Daoy (cell line): ENCODE measurements at places on chromosomes 7 and 10.
A peak's percentile ranks its signal among the peaks of the same experiment; 100 is the strongest.

DNA sequence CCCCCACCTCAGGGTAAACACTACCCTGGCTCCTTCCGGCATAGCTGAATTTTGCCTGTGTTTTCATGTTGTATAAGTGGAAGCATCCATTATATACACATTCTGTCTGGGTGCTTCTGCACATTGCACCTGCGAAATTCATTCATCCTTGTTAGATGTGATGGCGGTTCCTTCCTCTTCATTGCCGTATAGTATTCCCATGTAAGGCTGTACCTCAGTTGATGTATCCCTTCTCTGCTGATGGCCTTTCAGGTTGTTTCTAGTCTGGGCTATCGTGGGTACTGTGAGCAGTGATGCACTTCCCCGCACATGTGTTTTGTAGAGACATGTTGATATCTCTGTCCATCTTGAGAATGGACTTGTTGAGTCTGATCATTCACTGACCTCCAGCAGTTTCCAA, 28.9 kb downstream of the ELFN1 start:
- no peak for DNase-seq

DNA sequence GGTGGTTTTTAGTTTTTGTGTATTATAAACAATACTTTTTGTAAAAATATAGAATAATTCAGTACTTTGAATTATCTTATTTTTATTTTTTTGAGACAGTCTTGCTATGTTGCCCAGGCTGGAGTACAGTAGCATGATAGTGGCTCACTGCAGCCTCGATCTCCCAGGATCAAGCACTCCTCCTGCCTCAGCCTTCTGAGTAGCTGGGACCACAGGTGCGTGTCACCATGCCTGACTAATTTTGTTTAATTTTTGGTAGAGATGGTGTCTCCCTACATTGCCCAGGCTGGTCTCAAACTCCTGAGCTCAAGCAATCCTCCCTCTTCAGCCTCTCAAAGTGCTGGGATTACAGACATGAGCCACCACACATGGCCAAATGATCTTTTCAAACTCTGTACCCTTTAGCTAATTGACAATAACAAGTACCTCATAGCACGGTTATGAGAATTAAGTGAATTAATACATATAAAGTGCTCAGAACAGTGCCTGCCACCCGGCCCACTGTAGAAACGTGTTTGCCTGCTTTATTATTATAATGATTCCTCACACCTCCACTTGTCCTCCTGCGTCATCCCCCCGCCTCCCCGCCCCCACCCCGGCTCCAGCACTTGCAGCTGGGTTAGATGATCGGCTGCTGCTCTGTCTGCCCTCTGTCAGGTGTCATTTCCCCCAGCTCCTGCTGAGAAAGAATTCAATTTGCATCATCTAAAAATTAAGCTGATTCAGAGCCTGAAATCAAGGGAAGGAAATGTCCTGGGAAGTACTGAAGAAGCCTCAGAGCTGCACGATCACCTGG, 53.6 kb upstream of the NRF1 start:
- DNase-seq, result no peak

DNA sequence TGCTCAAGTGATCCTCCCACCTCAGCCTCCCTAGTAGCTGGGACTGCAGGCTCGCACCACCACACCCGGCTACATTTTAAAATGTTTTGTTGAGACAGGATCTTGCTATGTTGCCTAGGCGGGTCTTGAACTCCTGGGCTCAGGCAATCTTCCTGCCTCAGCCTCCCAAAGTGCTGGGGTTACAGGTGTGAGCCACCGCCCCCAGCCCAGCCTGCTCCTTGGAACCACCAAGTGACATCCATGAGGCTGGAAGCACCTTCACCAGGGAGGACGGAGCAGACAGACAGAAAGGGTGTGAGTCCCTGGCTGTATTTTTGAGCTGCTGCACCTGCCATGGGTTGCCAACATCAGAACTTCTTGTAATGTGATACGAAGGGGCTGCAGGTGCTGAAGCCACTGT, 62.3 kb upstream of the UBE3C start:
- DNase-seq, result no peak

DNA sequence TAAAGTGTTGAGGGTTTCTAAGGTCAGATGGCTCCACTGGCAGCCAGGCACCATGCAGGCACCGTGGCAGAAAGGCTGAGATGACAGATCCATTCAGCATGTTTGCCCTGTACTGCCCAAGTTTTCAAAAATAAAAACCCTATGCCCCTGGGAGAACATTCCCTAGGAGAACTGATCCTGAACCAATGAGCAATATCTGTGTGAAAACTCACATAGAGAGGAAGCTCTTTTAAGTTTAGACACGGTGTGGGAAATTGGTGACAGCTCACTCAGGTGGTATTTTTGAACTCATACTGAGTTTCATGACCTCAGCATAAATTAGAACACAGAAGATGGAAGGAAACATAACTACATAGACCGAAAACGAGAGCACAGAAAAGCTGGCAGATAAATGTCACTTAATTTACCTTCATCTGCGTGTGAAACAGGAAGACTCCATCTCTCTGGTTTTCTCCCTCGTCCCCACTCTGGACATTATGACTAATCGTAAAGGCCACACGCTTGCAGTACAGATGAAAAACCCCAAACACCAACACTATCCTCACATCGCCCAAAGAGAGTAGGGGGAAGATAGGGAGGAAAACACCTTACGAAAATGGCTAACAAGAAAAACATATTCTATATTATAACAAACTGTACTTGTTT, 127.8 kb downstream of the ICA1 start:
- peak; percentile 54 for DNase-seq

- peak; percentile 42 for DNase-seq
These were observed 814 bp downstream of the MEST start for GRCh38 chr7:130492523-130493274.

DNA sequence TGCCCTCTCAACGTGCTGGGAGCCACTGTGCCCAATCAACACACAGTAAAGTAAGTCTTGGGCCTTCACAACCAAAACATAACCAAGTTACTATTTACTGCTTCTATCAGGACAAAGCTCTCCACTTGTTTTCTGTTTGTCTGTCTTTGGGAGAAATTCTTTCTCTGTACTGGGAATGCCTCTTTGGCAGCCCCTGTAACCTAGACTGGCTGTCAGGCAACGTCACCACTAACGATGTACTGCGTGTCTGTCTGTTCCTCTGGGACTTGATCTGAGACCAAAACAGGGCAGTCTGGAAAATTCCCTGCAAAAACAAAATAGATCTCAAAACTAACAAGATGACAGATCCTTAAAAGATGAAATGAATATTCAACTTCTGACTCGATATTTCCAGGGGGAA, 113.0 kb downstream of the SMURF1 start:
- no peak for DNase-seq

GRCh38 chr7:123075838-123076467, 80.5 kb upstream of the TAS2R16 start:
- DNase-seq, result no peak

- DNase-seq, result no peak
These were observed 130.2 kb upstream of the CNTNAP2 start for GRCh38 chr7:145986248-145986874.

DNA sequence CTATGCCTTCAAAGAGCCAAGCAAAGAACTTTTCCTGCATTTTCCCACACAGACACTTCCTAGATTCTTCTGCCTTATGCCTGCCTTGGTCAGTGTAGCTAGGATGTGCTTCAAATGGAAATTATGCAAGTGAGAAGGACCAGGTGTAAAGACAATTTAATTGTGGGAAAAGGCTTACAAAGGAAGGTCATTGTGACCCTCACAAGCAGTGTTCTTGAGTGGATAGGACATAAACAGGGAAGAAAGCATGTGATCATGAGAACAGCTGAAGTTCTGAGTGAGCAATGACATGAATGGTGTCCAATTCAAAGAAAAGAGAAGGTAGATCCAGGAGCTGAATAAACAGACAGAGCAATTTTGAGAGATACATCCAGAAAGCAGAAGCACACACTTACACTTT, 1.3 kb upstream of the PIP start:
- DNase-seq, result no peak

GRCh38 chr10:92284112-92284704, 6.7 kb downstream of the CPEB3 start:
- no peak for DNase-seq

- DNase-seq, result peak; percentile 68
These were observed 45.4 kb downstream of the GPR37 start for GRCh38 chr7:124720195-124720594.

DNA sequence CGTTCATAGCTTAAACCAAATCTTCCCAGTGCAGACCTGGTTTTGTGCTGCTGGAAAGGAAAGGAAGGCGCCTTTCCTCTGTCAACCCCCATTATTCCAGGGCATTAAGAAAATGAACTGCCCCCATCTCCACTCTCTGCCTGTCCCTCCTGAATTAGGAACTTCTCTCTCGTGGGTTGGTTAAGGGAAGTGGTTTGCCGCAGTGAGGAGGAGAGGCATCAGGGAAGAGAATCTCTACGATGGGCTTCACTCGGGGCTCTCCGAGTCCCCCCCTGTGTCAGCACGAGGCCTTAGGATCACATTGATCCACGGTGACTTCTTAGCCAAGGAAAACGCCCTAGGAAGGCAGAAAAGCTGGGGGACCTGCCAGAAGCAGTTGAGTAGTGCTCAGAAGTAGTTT, 53.9 kb upstream of the LYZL2 start:
- DNase-seq, result no peak

DNA sequence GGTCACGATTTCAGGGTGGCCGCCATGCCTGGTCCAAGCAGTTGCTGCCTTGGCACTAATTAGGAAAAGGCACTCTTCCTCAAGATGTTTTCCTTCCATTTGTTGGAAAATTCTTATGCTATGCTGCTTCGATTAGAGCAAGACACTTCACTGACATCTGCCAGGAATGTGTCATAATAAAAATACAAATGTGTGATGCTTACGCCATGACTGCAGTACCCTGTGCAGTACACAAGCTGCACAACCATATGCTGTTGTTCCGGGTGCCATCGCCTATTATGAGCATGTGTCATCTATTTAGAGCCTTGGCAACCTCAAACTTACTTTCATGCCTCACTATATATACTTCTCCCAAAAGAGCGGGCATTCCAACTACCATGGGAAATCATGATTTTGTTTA, 14.9 kb upstream of the MPP7 start:
- no peak for DNase-seq

DNA sequence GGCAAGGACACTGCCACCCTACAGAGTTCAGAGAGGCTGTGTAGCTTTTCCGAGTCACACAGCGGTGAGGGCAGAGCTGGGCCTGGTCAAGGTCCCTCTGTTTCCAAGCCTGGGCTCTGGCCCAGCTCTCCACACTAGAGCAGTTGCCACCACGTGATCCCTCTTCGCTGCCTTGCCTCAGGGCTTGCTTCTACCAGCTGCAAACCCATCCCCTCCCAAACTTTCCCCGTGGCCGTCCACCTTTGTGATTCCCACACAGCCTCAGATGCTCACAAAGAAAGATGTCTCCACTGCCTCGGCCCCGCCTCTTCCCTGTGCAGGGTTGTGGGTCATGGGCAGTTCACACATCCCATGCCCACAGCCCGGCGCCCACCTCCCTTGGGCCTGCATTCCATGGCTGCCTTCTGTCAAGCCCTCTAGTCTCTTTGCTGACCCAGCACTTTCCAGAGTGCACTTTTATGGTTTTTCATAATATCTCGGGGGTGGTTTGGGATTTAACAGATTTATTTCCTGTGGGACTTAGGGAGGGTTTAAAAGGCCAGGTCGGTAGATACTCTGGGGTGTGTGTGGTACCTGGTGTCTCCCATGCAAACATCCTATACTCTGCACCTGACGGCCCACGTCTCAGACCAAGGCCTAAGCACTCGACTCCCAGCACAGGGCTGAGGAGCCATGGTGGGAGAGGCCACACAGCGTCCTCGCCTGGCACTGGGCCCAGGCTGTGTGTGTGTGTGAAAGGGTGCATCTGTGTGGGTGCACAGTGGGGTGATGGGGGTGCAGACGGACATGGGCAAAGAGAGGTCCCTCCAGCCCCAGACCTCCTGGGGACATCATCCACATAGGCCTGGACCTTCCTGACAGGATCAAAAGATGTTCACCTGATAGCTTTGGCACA, 59.6 kb downstream of the PKD1L1 start:
- no peak for DNase-seq

- DNase-seq, result no peak
These were observed 16.4 kb upstream of the C10orf120 start for GRCh38 chr10:122716025-122716424.

- no peak for DNase-seq
These were observed 905.6 kb upstream of the GHITM start for GRCh38 chr10:83233691-83234090.

DNA sequence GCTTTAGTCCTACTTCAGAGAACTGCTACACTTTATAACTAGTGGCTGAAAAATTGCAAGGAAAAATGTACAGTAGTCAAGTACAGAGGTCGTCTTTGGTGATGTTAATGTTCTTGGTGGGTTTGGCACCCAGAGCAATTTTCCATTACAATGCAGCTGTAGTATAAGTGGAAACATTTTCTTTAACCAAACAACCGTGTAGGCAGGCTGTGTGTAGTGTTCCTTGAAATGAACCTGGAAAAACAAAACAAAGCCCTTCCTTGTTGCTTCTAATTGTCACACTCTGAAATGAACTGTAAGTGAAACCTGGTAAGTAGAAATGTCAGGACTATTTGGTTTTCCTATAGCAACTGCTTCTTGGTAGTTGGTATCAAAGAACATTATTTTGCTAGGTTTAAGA, 256.9 kb downstream of the MDFIC start:
- DNase-seq, result no peak

- DNase-seq, result no peak
These were observed 453.7 kb upstream of the LRRTM3 start for GRCh38 chr10:66472156-66472555.

DNA sequence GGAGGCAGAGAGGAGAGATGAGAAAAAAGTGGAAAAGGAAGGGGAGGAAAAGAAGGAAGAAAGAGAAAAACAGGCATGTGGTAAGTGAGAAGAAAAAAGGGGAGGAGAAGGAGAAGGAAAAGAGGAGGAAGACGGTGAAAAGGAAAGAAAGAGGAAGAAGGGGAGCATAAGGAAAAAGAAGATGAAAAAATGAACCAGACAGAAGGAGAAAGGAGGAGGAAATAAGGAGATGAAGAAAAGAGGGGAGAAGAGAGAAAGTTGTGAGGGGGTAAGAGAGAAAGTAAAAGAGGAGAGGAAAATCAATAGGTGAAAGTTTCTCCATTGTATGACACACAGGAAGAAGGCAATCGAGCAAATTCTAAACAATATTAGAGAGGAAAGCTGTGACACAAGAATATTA, 663.8 kb downstream of the GRID1 start:
- DNase-seq, result no peak

GRCh38 chr7:12655161-12655560, 32.3 kb upstream of the ARL4A start:
- DNase-seq, result no peak

DNA sequence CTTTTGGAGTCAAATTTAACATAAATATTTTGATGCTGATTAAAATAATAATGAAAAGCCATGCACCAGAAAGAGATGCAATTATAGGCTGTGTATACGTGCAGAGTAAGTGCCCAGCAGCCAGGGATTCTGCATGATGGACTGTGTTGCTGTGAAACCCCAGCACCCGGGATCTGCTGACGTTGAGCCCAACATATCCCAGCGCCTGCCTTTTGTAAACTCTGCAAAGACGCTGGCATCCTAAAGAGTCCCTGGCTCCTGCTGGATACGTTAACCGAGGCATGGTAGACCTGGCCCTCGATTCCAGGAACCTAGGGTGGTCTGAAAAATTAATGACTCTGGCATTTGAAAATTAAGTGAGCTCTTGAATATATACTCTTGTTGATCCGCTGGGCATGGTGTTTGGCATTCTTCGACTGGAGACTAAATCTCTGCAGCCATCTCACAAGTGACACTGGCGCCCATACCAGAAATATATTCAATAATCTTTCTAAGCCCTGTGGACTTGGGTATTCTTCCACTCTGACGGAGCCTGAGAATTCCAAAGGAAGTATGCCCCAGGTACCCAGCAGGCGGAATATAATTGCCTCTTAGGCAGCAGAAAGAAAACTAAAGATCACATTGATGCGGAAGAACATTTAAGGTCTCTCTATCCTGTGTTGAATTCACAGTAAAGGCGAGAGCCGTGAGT, 191.2 kb upstream of the SH2B2 start:
- DNase-seq, result no peak
